ENCODE measurements at places on chromosomes 3 and 15.

- DNase-seq = no peak
Observed at GRCh38 chr15:70503798-70504298, 259.5 kb downstream of the UACA start.

GRCh38 chr3:194107107-194107506 lies 28.8 kb upstream of the HES1 start:
- no peak for DNase-seq

DNA sequence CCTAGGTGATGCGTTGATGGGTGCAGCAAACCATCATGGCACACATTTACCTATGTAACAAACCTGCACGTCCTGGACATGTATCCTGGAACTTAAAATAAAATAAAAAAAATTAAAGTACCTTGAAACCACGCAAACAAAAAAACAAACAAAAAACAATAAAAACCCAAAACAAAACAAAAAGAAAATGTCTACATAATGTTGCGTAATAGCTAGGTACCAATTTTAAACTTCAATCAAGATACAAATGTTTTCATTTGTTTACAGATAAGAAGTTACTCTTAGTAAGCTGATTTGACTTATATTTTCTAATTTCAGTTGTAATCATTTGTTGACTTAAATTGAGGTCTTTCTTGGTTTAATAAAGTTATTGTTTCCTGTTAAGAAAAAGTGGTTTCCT lies 349.6 kb upstream of the KCNMB2 start:
- DNase-seq = no peak

- no peak for DNase-seq
Observed at GRCh38 chr3:57154470-57155309, 10.5 kb downstream of the IL17RD start.

Data from astrocyte of the spinal cord (primary cell).